ENCODE measurements at places on chromosomes 13 and 19.

GRCh38 chr13:102679449-102680132 lies 15.3 kb downstream of the METTL21C start:
- DNase-seq: no peak

GRCh38 chr13:20921572-20921971 lies 19.0 kb upstream of the XPO4 start:
- no peak for DNase-seq

GRCh38 chr13:32199168-32199567 lies 116.0 kb downstream of the ZAR1L start:
- no peak for DNase-seq

DNA sequence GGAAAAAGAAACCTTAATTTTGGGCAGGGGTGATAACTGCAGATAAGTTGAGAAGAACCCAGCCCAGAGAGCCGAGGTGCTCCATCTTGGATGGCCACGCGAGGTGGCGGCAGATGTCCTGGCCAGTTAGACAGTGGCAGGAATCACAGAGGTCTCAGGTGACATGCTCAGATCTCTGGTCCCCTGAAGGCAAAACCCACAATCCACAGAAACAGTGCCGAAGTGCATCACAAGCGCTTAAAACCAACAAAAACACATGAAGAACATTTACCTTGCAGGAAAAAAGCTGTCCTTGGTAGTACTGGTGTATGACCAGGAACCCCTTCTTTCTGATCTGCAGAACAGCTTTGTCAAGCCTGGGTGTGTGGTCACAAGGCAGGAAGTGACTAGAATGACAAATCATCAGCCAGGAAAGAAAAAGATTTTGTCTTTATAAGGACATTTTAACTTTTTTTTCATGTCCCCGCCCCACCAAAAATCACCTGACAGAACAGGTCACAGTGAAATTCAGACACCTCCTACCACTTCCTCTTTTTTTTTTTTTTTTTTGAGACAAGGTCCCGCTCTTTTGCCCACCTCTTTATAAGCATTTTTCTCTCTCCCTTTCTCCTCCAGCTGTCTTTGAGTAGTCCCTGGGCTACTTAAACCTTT lies at the start of gene LCP1:
Gene LCP1 (minus strand): TSS at position 338 of the 651 bp plus-strand sequence. CDS start 22,515 bp downstream, outside the sequence.
- peak; percentile 95 for DNase-seq

GRCh38 chr13:28353679-28354078 lies 141.2 kb downstream of the FLT1 start:
- DNase-seq: no peak

DNA sequence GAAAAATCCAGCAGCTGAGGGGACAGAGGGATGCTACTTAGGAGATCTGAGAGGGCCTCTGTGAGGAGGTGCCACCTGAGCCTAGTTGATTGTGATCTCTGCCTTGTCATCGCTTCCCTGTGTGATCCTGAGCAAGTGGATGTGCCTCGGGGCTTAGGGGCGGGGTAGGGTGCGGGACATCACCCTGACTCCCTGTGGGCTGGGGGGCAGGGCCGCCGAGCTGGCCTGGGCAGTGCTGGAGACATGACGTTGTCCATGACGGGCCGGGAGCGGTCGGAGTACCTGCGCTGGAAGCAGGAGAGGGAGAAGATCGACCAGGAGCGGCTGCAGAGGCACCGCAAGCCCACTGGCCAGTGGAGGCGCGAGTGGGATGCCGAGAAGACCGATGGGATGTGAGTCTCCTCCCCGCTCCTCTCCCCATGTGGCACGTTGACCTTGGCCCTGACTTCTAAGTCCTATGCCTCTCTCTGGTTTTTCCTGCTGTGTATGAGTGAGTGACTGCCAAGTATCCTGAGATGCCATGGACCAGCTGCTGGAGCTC lies 8.2 kb upstream of the INAFM1 start:
- no peak for DNase-seq

GRCh38 chr13:84658491-84659358 lies 776.5 kb upstream of the SLITRK1 start:
- no peak for DNase-seq

- no peak for DNase-seq
Observed at GRCh38 chr19:15303105-15303780, 29.1 kb downstream of the BRD4 start.

All from CD4-positive, alpha-beta memory T cell (primary cell).